ENCODE measurements at places on chromosomes 11 and 22.

DNA sequence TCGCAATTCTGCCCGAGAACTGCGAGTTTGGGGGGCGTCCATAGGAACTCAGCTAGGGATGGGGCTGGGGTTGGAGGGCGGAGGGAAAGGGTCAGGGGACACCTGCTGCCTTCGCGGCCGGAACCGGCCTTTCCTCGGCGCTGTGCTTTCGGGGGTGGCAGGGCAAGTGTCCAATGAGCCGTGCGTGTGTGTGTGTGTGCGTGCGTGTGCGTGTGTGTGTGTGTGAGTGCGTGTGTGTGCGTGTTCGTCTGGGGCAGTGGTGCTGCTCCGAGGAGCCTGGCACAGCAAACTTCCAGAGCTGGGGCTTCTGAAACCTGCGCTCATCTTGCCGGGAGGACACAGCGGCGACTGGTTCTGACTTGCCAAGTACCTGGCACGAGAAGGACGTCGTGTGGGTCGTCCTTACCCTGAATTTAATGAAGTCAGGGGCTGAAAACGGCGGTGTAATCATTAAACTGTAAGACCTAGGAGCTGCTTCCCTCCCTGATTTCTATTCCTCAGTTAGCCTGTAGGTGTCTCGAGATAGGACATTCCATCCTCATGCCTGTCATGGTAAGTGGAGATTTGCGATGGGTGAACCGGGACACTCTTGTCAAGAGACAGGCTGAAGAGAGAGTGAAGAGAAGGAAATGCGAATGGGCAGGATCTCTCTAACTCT lies 27.0 kb upstream of the AMOTL1 start:
- DNase-seq, result peak; percentile 79

- no peak for DNase-seq
These were observed 99.9 kb downstream of the MED15 start for GRCh38 chr22:20607157-20607907.

GRCh38 chr11:9625162-9625561 lies 38.7 kb upstream of the SWAP70 start:
- no peak for DNase-seq

DNA sequence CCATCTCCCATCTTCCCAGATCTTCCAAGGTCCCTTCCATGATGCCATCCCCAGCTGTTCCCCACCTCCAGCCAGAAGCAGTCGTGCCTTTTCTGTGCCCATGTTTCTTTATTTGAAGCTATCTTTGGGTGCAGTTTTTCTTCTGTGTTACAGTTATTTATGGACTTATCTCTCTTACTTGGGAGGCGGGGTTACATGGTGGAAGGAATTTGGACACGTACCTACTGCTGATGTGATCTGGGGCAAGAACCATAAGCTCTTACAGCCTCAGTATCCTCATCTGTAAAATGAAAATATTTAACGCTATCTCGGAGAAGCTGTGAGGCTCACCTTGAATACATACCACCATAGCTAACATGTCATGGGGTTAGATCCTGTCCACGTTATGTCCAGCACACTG lies 98.9 kb downstream of the ZBTB16 start:
- no peak for DNase-seq

- peak; percentile 21 for DNase-seq
These were observed 2.8 kb upstream of the ANO9 start for GRCh38 chr11:444396-445144.

- DNase-seq, result peak; percentile 21
These were observed 1.3 kb upstream of the KDM2A start for GRCh38 chr11:67117672-67118180.

GRCh38 chr11:70577948-70578347 lies 179.6 kb downstream of the CTTN start:
- no peak for DNase-seq

- no peak for DNase-seq
These were observed 6.7 kb downstream of the SCARF2 start for GRCh38 chr22:20430720-20431510.

- DNase-seq, result no peak
These were observed 61.4 kb upstream of the GNAZ start for GRCh38 chr22:23008896-23009295.

GRCh38 chr22:46672731-46673130 lies 52.5 kb downstream of the GRAMD4 start:
- DNase-seq, result no peak
